Stimulated activated CD8-positive, alpha-beta memory T cell treated with anti-CD3 and anti-CD28 coated beads, Interleukin-4, amount 100 ng/mL, for 48 hours (primary cell): ENCODE measurements at places on chromosomes 2 and 18.

- no peak for DNase-seq
Observed at GRCh38 chr2:224183086-224183485, 144.0 kb upstream of the SERPINE2 start.

- peak; percentile 69 for DNase-seq
Observed at GRCh38 chr2:224778474-224778877, 62.3 kb upstream of the CCDC195 start.

DNA sequence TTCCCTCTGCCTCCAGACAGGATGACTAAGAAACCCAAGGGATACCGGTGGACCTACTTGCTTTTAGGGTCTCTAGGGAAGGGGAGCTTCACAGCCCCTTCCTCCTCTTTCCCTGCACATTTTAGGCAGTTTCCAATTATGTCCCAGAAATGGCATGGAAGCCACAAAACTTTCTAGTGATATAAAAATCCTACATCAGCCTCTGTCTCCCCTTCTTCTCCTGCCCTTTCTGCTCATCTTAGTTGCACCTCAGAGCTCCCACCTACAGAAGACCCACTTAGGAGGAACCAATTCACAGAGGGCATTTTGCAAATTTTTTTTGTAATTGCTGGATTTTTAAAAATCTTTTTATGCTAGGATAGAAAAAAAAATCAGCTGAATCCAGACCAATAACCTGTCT is 263.1 kb downstream of the TNS1 start:
- no peak for DNase-seq

- no peak for DNase-seq
Observed at GRCh38 chr18:24968238-24968775, 383.7 kb downstream of the ZNF521 start.

DNA sequence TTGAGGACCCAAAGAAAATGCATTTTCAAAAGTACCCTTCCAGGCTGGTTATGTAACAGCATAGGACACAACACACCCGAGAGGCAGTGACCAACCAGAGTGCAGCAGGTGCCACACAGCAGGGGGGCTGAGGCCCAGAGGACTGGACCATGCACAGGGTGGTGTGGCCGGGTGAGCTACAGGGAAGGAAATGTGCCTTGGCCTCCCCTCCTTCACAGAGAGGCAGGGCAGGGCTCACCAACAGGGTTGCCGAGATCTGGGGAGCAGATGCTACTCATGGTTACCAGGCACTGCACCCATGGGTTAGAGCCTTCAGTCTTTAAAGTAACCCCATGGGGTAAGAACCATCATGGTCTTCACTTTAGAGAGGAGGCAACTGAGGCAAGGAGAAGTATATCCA is 158.4 kb downstream of the MSH2 start:
- DNase-seq = no peak

- DNase-seq = no peak
Observed at GRCh38 chr2:216904974-216905373, 45.1 kb upstream of the TNP1 start.

DNA sequence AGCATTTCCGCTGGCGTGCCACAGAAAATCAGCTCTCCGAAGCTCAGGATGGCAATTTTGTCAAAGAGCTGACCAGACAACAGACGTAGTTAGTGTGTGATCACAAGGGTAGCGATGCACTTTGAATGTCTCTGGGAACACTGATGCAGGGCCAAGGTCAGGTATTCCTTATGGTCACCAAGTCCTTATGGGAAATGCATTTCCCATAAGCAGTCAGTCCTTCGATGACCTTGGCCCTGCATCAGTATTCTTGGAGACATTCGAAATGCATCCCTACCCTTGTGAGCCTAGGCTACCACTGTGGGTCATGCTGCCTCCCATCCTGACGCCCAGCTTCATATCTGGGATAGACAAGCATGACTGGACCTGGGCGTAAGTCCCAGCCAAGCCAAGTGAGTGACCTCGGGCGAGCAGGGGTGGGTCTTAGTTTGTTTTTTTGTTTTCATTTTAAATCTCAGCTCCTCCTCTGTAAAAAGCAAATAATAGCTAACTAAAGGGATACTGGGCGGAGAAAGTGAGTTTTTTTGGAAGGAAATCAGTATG is 13.6 kb downstream of the ABCG5 start:
- no peak for DNase-seq

- no peak for DNase-seq
Observed at GRCh38 chr18:80249217-80250093, 2.1 kb upstream of the PARD6G start.

DNA sequence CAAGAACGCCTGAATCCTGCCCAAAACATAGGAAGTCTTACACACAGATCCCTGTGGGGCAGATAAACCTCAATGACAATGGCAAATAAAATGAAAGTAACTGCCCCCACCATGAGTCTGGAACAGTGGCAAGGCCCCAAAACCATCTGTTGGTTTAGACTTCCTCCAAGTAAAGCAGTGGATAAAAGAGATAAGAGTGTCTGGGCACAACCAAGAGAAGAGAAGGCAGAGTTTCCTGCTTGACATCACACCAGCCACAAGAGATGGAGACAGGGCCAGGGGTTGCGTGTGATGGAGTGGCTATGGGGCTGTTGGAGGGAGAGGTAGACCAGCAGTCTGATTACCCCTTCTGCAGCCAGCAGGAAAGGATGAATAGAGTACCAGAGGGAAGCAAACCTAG is 212.1 kb upstream of the POU3F3 start:
- DNase-seq = no peak
